Left colon (tissue), 2 donors: ENCODE measurements at places on chromosomes 11 and 22. TPM values are rescaled to one million over a fixed set of nuclear protein-coding genes. Genes with fewer than 3 reads are reported as not detected.

DNA sequence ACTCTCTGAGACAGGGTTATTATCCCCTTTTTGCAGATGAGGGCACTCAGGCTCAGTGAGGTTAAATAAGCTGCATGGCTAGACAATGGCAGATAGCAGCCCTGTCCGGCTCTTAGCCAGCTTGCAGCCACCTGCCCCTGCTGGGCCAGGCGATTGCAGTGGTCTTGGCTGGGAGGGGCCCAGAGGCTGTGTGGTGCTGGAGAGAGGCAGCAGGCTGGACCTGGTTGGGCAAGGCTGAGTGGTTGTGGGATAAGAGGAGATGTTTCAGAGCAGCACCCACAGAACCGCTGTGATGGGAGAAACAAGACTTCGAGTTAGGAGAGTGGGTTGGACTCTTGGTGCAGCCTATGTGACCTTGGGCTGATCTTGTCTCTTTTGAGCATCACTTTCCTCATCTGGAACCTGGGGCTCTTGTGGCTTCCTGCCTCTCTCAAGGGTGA lies 25.5 kb downstream of the PTPRJ start:
- DNase-seq: no peak

DNA sequence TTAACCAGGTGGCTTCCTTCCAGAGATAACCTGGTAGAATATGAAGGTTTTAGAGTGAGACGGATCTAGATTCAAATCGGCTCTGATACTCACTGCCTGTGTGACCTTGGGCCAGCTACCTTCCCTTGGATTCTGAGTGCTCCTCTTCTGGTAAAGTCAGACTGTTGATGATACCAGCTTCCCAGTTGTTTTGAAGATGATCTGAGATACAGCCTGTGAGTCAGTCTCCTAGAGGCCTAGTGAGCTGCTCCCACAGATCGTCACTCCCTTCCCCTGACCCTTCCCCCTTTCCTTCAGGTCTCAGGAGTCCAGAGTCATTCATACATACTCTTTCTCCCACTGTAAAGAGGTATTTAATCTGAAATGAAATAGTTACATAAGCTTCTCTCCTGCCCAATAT lies 207.8 kb downstream of the GRIK4 start:
- DNase-seq: no peak

GRCh38 chr11:64057890-64058289 lies 22.2 kb downstream of the FLRT1 start:
- DNase-seq: no peak

DNA sequence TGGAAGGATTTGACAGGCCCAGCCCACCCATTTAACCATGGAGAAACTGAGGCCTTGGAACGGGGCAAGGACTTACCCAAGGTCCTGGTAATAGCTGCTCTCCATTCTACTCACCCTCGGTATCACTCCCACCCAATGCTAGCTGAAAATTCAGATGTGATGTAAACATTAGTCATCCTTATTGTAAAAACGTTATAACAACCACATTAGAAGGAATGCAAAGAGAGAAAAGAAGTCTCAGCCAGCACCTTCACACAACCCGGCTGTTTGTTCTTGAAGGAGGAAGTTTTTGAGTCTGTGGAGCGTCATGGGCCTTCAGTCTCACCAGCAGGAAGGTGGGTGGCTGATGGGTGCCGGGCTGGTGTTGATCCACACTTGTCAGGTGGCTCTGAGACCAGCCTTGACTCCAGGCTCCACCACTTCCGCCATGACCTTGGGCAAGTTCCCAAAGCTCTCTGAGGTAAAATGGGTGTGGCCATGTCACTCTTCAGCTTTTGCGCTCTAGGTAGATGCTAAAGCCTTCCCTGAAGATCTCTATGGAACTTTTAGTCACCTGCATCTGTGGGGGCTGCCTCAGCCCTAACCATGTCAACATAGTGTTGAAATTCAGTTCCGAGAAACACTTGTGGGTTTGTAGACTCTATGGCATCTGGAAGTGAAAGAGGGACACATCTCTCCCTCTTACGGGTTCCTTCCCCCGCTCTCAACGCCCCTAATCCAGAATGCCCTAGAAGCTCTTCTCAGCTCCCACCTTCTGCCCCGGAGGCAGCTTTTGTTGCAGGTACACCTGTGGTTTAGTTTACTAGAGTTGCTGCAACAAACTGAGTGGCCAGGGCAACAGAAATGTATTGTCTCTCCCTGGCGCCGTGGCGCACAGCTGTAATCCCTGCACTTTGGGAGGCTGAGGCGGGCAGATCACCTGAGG lies 14.8 kb downstream of the CD6 start:
- peak; percentile 55 for DNase-seq

DNA sequence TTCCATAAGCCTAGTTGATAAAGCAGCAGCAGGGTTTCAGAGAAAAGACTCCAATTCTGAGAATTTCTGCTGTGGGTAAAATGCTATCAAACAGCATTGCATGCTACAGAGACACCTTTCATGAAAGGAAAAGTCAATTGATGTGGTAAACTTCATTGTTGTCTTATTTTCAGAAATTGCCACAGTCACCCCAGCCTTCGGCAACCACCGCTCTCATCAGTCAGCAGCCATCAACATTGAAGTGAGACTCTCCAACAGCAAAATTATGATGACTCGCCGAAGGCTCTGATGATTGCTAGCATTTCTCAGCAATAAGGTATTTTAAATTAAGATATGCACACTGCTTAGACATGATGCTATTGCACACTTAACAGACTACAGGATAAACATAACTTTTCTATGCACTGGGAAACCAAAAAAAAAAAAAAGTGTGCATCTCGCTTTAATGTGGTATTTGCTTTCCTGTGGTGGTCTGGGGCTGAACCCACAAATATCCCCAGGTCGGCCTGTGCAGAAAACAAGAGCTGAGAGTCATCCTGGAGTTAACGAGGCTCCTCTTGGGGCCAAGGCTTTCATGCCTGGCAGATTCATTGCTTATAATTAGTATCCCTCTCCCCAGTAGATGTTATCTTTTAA lies 192.1 kb downstream of the CTTN start:
- DNase-seq: no peak

GRCh38 chr22:19578180-19579004 lies 54.2 kb upstream of the CLDN5 start:
- DNase-seq: no peak

DNA sequence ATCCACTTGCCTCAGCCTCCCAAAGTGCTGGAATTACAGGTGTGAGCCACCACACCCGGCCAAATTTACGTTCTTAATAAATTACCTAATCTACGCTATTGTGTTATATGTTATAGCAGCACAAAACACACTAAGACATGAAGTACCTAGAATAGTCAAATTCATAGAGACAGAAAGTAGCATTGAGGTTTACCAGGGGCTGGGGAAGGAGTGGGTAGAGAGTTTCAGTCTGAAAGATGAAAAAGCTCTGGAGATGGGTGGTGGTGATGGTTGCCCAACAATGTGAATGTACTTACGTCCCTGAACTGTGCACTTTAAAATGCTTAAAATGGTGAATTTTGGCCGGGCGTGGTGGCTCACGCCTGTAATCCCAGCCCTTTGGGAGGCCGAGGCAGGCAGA lies 65.7 kb upstream of the NUP50 start:
- no peak for DNase-seq

DNA sequence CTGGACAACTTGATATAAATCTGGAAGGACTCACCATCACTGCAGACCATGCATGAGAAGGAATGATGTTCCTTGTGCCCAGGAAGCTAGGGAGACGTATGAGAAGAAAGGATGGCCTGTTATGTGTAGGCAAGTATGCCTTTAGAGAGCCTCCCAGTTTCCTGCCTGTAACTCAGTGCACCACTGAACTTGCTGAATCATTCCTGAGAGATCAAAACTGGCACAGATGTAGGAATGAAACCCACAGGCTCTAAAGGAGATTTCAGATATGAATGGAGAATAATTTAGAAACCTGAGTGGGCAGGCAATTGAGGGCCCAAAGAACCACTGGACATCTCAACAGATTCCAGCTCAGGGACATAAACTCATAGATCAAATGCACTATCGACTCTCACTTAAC lies 38.4 kb upstream of the PRSS23 start:
- DNase-seq: no peak

GRCh38 chr11:69567951-69568808 lies 72.8 kb upstream of the CCND1 start:
- no peak for DNase-seq

DNA sequence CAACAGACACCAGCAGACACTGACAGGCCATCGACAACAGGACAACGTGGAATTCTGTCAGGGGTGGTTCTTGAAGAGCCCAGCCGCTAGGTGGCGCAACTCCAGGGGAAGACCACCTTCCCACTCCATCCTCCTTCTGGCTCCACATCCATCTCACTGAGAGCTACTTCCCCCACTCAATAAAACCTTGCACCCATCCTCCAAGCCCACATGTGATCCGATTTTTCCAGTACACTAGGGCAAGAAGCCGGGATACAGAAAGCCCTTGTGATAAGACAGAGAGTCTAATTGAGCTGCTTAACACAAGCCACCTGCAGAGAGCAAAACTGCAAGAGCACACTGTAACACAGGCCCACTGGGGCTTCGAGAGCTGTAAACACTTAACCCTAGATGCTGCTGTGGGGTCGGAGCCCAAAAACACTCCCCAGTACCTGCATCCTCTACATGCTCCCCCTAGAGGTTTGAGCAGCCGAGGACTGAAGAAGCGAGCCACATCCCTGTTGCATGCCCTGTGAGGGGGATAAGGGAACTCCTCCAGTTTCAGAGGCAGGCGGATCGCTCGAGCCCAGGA lies 11.5 kb upstream of the RAB39A start:
- no peak for DNase-seq

DNA sequence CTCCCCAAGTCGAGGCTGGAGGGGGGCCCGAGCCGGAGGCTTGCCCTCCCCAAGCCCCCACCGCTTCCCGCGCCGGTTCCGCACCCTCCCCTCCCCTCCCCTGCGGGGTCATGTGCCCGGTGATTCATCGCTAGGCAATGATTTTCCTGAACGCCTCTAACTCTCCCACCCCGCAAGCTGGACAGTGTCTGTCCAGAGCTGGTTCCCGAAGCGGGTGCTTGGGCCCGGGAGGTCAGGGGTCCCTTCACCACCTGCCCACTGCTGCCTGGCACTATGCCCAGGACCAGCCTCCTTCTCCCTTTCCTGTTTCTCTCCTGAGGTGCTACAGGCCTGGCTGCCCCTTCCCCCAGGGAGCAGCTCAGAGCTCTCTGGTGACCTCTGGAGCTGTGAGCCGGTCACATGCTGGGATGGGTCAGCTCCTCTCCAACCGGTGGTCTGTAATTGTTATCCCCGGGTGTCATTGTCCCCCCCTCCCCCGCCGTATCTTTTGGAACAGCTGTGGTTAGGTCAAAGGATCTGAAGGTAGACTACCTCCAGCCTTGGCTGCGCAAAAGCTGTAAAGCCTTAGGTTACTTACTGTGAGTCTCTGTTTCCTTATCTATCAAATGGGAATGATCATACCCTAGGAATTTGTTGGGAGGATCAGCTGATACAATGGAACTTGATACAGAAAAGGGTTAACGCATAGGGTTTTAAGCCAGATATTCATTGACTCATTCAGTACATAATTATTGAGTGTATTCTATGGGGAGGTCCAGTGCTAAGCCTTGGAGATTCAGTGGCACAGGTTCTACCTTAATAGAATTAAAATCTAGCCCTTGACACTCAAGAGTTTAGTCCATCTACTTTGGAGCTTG lies 753 bp downstream of the STX3 start:
- peak; percentile 87 for DNase-seq

DNA sequence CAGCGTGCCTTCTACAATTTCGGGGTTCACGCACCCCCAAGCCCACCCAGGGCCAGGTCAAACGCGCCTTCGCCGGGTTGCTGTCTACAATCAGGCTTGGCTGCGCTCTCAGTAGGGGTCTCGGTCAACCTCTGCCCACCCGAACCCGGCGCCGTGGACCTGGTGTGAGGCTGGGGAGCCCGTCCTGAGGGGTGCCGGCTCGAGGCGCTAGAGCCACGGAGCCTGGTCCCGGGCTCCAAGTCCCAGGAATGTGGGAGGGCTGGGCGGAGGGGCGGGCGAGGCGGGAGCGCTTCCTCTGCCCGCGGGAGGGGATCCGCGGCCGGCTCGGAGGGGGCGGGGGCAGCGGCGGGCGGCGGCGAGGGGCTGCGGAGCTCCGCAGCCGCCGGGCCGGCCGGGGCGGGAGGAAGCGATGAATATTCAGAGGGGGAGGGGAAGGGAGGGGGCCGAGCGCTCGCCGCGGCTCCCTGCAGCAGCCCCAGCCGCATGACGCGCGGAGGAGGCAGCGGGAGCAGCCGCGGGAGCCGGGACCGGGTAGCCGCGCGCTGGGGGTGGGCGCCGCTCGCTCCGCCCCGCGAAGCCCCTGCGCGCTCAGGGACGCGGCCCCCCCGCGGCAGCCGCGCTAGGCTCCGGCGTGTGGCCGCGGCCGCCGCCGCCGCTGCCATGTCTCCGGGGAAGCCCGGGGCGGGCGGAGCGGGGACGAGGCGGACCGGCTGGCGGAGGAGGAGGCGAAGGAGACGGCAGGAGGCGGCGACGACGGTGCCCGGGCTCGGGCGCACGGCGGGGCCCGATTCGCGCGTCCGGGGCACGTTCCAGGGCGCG lies at the start of gene PTPRJ:
TSS of gene PTPRJ (plus strand) at position 472 of the 819 bp plus-strand sequence. CDS start 354 bp downstream, outside the sequence.
- peak; percentile 70 for DNase-seq

DNA sequence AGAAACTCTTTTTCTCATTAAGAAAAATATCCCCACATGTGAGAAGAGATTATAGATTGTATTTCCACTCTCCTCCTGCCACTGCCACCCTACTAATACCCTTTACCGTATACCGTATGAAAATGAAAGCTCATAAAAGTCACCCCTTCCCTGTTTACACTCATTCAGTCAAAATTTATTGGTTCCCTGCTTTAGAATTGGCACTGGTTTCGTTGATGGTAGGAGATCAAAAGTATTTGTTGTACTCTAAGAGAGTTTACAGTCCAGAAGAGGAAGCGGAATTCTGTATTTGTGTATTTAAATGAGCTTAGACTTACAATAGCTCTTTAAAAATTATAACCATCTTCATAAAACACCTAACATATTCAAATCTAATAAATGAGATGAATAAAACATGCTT lies 68.2 kb downstream of the BBOX1 start:
- DNase-seq: no peak

- DNase-seq: no peak
Observed at GRCh38 chr11:58525037-58525614, 17.2 kb upstream of the OR5B21 start.

GRCh38 chr11:11022125-11022730 lies 164.4 kb upstream of the ZBED5 start:
- DNase-seq: no peak

GRCh38 chr11:1041471-1041870 lies 5.0 kb upstream of the MUC6 start:
- DNase-seq: no peak

GRCh38 chr22:37896939-37897338 lies 9.2 kb upstream of the MICALL1 start:
- no peak for DNase-seq

GRCh38 chr11:61062181-61062930 lies 39.9 kb upstream of the CD5 start:
- no peak for DNase-seq

GRCh38 chr11:117281159-117281558 lies 10.0 kb upstream of the BACE1-AS start:
- DNase-seq: no peak

The SYT12 gene
- total RNA-seq: 0.43 TPM

The CNIH2 gene
- 1.2 TPM for total RNA-seq

The GRM5 gene
- total RNA-seq: not detected

The GDPD4 gene
- total RNA-seq: not detected

The HEPACAM gene
- not detected for total RNA-seq

The TMEM151A gene
- 0.18 TPM for total RNA-seq

The DDT gene
- 247 TPM for total RNA-seq

The ANKK1 gene
- total RNA-seq: 0.67 TPM

The DPP3 gene
- total RNA-seq: 91.4 TPM

The CNGA4 gene
- not detected for total RNA-seq

The SBF2 gene
- total RNA-seq: 46.4 TPM
